ENCODE measurements at places on chromosomes 7 and 10. TPM values are rescaled to one million over a fixed set of nuclear protein-coding genes. Genes with fewer than 3 reads are reported as not detected.

- no peak for DNase-seq
Measured at GRCh38 chr7:4100691-4101090, 581.4 kb upstream of the FOXK1 start.

The EPO gene
- not detected for total RNA-seq

DNA sequence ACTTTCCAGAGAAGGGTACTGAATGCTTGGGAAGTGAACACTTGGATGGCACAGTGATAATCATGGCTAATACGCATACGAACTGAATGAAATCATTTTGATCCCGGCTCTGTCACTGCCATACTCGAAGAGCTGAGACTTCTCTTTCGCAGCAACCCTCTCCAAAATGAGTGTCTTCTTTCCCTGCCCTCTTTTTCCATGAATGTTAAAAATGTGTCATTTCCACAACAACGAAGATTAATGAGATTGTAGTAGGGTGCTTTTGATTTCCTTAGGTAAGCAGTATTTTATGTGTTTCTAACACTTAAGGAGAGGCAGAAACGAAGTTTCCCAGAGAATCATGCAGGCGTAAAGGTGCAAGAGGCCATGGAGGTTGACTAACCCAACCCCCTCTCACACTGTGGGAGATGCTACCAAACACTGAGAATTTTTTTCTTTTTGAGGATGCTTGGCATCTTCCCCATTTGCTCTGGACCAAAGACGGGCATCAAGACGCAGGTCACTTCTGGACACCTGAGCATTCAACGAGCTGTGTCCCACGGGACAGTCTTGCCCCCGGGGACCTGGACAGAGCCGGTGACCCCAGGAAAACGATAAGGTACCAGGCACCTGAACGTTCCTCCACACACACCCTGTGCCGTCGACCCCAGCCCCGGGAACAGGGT, 823 bp downstream of the COPG2 start:
- DNase-seq = no peak

GRCh38 chr10:35942057-35942456, 300.0 kb upstream of the FZD8 start:
- DNase-seq = no peak

The SERPINE1 gene
- 1.6 TPM for total RNA-seq

Data from Right ventricle myocardium inferior (tissue), 1 donor.